ENCODE measurements at places on chromosomes 6 and 20.

DNA sequence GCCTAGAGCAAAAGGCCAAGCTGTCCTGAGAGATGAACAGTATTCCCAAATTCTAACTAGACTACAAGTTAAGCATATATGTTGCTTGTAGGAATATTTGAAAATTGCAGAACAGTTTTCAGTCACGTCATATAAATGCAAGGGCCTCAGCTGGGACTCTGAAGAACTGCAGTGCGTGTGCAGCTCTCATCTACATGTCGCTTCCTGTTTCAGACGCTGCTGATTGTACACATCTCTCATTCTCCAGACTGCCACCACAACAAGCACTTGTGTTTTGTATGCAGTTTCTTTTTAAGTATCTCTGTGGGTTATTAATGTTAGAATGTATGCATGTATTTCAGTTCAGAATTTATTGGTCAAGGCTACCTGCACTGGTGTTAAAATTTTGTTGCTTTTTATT lies 119.7 kb downstream of the MAP3K4 start:
- DNase-seq = no peak

DNA sequence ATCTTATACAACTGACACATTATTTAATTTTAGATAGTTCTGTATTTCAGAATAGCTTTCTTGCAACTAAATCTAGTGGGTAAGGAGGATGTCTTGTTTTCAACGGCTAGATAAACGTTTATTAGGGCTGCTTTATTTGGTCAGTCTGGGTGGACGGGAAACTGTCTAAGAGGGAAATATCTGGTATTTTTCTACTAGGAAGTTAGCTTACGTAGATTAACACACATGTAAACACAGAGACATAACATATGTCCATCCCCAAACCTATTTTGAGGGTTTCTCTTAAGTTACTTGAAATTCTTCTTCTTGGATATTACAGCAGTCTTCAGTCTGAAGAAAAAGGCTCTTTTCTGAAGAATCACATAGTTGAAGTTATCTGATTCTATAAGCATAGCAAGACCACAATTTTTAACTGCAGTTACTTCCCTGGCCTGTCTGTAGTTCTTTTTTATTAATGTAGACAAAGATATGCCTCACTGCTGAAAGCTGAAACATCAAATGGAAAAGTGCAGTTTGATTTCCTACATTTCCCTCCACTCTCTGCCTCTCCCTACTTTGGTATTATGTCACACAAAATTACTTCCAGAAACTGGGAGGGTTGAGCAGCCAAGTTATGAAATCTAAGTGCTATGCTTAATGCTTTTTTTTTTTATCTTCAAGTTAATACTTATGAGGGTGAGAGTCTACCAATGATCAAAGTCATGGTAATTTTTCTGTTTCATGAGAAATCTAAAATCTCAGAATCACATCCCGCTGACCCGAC lies 37.4 kb downstream of the PLAGL1 start:
- no peak for DNase-seq

GRCh38 chr6:39695447-39695846 lies 29.8 kb downstream of the KIF6 start:
- no peak for DNase-seq

- DNase-seq = no peak
Measured at GRCh38 chr6:30349421-30350177, 4.6 kb downstream of the RPP21 start.

- no peak for DNase-seq
Measured at GRCh38 chr6:12750416-12750815, 33.8 kb downstream of the PHACTR1 start.

DNA sequence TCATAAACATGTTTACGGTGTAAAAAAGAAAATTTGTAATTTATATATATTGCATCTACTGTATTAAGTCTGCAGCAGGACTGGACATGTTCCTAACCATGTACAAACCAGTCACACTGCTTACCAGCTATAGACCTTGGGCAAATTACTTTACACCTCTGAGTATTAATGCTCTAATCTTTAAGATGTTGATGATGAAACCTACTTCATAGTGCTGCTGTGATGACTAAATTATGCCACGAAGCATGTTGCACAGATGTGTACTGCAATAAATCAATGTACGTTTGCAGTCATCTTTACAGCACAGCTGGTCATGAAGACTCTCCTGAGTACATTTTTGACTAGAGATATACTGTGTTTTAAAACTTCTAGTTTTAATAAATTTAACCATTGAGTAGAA lies 42.6 kb downstream of the PRKN start:
- DNase-seq = no peak

DNA sequence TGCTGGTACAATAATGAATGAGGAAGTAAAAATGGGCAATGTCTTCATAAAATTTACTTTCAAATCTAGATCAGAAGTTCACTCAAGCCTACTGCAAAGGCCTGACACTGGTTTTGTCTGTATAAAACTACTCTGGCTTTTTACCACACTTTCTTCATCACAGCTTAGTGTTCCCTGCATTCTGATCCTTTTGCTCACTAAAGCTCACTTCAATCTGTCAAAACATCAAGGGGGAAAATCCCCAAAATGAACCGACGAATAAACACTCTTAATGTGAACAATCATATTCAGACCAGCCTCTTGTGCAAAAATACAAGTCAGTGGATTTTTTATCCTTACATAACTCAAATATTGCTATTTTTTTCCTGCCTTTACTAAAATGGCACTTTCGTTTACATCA lies 98.5 kb downstream of the PRDM1 start:
- DNase-seq = no peak

DNA sequence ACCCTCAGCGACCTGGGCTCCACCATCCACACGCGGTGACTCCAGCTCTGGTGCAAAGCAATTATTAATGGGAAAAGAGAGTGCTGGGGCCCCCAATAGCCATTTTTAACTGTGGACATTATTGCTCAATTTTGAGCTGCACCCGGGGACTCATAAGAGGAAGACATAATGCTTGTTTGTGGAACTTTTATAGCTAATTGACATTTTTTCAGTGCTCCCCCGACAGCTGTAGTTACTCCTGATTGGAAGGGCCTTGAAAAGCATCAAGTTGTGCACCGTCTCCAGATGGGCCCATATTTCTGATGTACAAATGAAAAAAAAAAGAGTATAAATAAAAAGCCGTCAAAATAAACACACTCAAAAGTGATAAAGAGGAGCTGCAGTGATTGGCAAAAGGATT lies 327.0 kb downstream of the KIF16B start:
- no peak for DNase-seq

DNA sequence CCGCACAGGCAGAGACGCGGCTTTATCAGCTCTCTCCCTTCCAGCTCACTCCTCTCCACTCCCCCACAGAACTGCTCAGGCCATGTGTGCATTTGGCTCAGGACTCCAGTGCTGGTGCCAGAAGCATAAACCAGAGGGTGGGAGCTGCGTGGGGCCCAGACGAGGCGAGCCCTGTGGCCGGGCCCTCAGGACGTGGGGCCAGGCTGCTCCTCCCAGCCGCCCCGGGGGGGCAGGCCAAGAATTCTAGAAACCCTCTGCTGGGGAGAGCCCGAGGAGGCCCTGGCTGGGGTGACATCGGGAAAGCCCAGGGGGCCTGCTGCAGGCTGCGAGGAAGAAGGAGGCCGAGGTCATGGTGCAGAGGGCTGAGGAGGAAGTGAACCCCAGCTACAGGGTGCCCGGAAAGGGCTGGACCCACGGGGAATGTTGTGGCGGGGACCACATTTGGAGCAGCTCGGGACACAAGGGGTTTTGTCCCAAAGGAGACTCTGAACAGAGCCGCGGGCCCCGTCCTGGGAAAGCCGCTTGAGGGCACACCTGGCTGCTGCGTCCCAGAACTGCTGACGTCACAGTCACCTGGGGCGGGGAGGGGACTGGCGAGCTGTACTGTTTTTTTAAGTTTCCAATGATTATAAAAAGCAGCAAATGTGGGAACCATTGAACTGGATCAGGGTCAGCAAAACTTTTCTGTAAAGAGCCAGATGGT lies 107.1 kb downstream of the BANF2 start:
- DNase-seq = no peak

- DNase-seq = no peak
Measured at GRCh38 chr6:133503336-133503729, 262.2 kb downstream of the EYA4 start.

- no peak for DNase-seq
Measured at GRCh38 chr6:119566546-119567260, 217.1 kb upstream of the MAN1A1 start.

- DNase-seq = no peak
Measured at GRCh38 chr6:166714581-166714980, 87.5 kb upstream of the RPS6KA2 start.

DNA sequence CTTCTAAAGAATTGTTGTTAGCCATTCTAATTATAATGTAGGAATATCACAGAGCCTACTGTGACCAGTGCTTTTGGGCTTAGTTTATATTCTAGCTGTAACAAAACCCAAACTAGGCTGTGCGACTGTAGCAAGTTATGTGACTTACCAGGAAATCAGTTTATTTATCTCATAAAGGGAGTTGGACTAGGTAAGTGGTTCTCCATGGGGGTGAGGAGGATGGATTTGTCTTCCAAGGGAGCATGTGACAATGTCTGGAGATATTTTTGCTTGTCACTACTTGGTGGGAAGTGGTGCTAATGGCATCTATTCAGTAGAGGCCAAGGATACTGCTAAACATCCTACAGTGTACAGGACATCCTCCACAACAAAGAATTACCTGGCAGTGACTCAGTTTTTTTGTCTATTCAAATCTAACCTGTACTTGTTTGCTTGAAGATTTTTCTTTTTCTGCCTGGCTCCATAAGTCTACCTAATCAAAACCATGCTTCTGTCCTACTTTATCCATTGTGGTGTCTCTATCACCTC lies 32.5 kb downstream of the ZFAND3 start:
- DNase-seq = no peak

- DNase-seq = peak; percentile 89
Measured at GRCh38 chr6:30730601-30731435, 10.7 kb downstream of the TUBB start.

- DNase-seq = no peak
Measured at GRCh38 chr20:9829835-9830234, 9.0 kb downstream of the PAK5 start.

DNA sequence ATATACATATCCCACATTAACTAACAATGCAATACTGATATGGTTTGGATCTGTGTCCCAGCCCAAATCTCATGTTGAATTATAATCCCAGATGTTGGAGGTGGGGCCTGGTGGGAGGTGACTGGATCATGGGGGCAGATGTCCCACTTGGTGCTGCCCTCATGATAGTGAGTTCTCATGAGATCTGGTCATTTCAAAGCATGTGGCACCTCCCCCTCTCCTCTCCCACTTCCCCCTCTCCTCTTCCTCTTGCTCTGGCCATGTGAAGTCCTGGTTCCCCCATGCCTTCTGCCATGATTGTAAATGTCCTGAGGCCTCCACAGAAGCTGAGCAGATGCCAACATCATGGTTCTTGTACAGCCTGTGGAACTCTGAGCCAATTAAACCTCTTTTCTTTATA lies 71.2 kb downstream of the FYN start:
- no peak for DNase-seq

GRCh38 chr20:32871627-32872160 lies 13.0 kb downstream of the EFCAB8 start:
- DNase-seq = no peak

- no peak for DNase-seq
Measured at GRCh38 chr6:31723980-31724691, 963 bp downstream of the MPIG6B start.

DNA sequence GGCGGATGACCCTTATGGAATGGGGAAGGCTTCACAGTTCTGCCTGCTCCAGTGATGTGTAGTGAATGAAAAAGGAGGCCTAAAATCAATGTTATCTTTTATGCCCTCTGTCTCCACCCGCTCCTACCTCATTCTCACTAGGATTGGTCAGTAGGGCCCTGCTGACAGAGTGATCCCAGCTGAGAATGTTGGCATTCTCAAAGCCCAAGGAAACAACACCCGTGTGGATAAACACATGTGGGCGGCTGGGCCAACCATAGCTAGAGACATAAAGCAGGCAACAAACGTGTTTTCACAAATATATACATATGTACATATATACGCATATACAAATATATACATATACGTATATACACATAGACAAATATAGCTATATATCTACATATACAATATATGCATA lies 4.5 kb downstream of the RIPK1 start:
- no peak for DNase-seq

- no peak for DNase-seq
Measured at GRCh38 chr20:58652606-58653294, 1.7 kb downstream of the STX16 start.

- no peak for DNase-seq
Measured at GRCh38 chr20:33681728-33682353, 4.3 kb downstream of the E2F1 start.

- DNase-seq = no peak
Measured at GRCh38 chr6:11889572-11889971, 111.0 kb upstream of the ADTRP start.

GRCh38 chr6:157559201-157559756 lies 178.3 kb downstream of the ZDHHC14 start:
- DNase-seq = no peak

DNA sequence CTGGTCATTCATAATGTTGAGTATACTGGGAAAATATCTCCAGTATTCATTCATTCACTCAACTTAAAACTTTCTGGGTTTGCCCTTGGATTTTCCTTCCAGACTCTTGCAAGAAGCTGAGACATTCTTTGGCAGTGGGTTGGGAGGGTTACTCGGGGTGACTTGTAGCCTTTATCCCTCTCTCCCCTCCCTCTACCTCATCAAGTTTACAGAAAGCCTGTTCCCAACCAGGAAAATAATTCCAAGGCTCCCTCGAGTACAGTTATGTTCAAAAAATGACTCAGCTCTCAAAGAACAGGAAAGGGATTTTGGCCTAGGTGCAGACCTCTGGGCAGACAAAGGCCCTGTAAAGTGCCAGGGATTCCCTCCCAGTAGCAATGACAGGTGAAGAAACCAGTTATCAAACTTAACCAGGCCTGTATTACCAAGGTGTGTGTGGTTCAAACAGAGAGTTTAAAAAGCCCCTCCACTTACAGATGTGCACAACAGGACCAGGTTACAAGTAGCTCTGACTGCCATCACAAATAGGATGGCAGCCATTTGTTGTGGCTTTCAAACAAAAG lies 22.2 kb downstream of the FKBP1A start:
- DNase-seq = no peak

DNA sequence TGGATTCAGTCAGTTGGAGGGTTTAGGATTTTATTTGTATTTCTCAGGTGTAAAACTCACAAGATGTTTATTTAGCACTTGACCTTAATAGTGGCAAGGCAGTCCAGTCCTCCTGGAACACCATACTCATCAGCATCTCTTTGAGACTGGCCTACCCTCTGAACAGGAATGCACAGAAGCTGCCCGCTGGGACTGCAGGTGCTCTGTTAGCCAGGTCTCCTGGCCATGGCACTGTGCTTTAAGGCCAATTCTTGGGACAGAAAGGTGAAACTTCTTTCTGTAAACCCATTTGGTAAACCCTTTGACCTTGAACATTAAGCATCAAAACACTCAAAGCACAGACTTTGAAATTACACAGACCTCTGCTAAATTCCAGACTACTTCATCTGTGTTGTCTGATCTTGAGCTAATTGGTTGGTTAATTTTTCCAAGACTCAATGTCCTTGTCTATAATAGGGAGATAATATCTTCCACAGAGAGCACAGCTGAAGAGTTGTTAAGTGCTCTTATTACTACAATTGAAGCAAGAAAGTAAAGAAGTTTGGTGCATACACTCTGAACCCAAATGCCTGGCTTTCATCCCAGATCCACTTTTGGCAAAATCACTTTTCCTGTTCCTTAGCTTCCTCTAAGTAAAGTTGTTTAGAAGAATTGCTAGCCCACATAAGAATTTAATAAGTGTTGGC lies 54.9 kb upstream of the NT5E start:
- no peak for DNase-seq

Data from activated T-cell treated with anti-CD3 and anti-CD28 coated beads, Interleukin-2, amount 50 U/mL, for 24 hours (primary cell).